ENCODE measurements at places on chromosomes 12 and 14.
A peak's percentile ranks its signal among the peaks of the same experiment; 100 is the strongest.

GRCh38 chr14:105256292-105256960 is 8.1 kb downstream of the BTBD6 start:
- no peak for DNase-seq

DNA sequence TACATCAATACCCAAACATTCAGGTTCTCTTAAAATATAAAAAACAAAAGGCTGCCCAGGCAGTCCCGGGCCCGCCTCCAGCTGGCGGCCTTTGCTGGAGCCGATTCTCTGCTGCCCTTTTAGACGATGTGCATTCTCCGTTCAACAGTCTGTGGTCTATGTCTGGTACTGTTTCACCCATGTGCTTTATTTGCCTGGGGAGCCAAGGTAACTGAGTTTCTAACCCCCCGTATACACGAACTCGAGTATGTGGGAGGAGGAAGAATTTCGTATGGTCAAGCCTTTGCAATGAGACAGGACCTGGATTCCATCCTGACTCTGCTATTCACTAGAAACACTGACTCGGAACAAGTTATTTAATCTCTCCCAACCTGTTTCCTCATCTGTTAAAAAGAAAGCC is 54.1 kb upstream of the GPR68 start:
- no peak for DNase-seq

DNA sequence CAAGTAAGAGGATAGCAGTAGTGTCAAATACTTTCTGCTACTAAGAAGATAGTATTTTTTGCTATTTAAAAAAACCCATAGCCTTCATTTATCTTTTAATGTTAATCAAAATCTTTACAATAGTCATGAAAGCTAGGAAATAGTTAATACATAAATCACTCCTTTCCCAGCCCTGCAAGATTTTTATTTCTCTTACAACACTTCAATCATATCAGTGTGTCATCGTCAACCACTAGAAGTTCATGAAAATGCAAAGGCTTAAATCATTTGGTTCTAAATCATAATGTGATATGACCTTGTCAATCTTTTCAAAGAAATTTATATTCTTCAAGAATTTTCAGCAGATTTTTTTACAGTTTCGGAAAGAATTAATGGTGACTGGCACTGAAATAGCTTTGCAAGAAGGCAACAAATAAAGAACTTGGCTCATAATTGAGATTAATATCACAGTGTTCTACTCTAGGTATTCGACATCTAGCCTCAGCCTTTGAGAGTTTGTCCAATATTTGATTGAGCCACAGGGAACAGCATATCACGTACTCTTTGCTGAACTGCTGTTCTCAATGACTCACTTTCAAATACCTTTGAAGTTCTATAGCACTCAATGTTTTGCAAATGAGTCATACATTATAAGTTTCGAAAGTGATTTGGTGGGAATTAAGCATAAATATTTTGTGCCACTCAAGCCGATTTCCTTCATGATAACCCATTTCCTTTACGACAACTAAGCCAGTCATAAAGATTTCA is 384.0 kb upstream of the FOXG1 start:
- no peak for DNase-seq

GRCh38 chr12:53048033-53048779 is 1.7 kb upstream of the TNS2 start:
- no peak for DNase-seq

GRCh38 chr12:67484791-67485480 is 163.6 kb upstream of the DYRK2 start:
- DNase-seq = no peak

DNA sequence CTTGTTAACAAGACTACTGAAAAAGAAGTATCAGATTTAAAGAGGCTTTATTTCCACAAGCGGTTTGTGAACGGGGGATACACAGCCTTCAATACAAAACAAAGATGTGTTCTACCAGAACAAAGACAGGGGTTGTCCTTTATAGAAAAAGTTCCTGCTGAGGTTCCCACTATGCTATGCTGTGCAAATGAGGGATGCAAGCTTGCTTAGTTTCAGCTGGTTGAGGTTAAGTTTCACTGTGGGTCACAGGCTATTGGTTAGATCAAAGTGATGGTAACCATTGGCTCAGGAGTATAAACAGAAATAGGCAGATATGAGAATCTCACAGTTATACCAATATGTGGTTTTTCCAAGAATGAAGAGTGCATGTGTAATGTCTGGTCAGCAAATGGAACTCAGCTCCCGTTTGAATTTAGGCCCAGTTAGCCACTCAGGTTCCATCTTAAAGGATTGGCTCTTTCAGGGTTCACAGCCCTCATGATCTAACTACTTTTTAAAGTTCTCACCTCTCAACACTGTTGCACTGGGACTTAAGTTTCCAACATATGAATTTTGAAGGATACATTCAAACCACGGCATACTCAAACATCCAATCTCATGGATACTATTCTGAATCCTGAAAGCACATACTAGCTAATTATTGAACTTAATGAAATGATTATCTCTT is 215.4 kb upstream of the DCN start:
- no peak for DNase-seq

GRCh38 chr12:117882181-117882580 is 86.6 kb downstream of the KSR2 start:
- no peak for DNase-seq

DNA sequence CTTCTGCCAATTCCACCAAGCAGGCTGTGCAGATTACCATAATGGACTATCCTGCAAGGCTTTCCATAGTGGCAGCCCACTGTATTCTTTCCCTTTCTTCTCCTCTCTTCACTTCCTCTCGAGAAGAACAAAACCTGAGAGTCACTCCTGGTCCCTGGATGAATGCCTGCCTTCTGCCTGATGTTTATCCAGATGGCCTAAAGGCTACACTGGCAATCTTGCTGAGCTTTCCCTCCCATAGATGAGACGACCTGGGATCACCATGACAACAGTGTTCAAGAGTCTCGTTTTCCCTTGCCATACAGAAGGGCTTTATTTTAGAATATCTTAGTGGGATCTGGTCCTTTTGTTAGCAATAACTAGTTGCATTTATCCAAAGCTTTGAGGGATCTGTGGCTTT is 142.3 kb downstream of the RTN1 start:
- DNase-seq = no peak

DNA sequence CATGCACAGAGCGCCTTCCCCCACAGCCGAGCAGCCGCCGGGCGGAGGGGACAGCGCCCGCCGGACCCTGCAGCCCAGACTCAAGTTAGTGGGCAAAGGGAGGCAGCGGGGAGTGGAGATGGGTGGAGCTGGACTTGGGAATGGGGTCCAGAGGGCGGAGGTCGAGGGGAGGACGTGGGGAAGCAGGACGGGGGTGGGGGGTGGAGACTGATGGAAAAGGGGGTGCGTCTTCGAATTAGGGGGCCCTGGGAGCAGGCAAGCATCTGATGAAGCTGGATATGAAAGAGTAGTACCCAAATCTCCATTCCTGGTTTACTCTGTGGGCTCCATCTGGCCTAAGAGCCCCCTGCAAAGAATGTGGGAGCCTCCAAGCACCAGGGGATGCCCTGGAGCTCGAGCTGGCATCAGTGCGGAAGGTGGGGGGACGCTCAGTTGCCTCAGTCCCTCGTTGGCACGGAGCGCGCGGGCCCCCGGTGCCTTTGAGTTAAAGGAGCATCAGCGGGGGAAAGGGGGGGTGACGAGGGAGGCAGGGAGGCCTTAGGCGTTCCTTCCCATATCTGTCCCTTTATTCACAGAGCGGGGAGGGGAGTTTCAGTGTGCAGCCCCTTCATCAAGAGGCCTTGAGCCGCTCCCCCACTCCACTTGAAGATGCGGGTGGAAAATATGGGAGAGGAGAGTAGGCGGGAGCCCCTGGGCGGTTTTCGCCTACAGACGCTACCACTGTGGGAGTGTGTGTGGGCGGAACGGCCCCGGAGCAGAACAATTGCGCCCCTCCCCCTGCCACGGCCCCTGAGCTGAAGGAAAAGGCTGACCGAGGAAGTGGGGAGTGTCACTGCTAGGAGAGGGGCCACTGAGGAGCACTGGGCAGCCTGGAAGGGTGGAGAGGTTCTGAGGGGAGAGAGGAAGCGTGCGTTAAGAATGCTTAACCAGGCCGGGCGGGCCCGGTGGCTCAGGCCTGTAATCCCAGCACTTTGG is 644 bp downstream of the NAB2 start:
- DNase-seq = peak; percentile 35

GRCh38 chr12:128664501-128664900 is 159.3 kb downstream of the SLC15A4 start:
- no peak for DNase-seq

DNA sequence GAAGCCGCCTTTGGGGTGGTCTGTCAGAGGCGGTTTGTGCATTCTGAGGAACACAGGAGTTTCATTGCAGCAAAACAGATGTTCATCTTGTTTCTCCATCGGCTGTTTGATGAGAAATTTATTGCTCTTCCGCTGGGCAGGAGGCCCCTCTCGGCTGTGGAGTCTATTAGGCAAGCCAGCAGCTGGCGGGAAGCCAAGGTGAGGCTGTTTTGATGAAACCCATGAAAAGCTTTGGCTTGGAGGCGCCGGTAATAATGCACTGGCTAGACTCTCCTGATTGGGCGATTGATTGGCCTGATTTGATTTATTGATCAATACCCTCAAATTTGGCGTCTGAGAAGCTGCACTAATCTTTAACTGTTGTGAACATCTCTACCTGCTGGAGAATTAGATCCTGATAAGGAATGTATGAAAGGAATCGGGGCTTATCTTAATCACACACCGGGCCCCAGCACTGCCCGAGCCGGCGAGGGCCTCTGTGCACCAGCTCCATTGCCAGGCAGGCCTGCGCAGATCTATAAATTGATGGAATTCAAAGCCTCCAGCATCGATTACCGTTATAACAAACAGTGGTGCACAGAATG is 187.7 kb downstream of the PHETA1 start:
- no peak for DNase-seq

DNA sequence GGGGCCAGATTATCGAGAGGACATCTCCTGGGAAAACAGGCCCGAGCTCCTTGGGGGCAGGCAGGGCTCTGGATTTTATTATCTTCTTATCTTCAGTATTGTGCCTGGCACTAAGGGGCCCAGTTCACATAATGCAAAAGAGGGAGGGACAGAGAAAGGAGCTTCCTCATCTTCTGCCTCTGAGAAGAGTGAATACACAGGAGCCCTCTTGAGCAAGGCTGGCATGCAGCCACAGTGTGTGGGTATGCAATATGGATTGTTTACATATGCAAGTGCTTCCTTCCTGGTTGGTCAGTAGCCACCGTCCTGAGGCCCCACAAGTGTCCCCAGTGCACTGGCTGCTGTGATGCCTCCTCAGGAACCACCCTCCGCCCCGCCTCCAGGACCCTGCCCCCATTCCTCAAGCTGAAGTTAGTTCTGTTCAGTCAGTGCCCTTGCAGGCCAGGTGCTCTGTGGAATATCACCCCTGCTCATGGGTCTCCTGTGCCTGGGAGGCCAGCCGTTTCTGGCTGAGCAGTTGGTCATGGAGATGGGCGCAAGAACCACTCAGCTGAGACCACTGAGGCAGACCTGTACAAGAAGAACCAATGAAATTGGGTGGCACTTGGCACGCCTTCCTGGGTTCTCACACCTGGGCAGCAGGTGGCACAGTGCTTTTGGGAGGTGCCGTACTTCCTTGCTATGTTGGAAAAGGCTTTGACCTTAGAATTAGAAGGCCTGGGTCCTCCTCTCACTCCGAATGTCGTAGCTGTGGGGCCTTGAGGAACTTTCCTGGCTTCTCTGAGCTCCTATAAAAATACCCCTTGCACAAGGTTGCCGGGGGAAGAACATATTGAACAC is 35.1 kb upstream of the ACTN1 start:
- peak; percentile 6 for DNase-seq

DNA sequence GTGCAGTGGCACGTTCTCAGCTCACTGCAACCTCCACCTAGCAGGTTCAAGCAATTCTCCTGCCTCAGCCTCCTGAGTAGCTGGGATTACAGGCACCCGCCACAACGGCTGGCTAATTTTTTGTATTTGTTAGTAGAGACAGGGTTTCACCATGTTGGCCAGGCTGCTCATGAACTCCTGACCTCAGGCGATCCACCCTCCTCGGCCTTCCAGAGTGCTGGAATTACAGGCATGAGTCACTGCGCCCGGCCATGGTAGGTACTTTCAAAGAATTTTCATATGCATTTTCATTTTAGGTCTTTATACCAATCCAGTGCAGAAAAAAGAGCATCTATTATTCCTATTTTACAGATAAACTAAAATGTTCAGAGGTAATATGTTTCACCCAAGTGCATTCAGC is 411.3 kb upstream of the USP15 start:
- no peak for DNase-seq

- no peak for DNase-seq
These were observed 263.8 kb downstream of the DIO2 start for GRCh38 chr14:79947440-79948054.

DNA sequence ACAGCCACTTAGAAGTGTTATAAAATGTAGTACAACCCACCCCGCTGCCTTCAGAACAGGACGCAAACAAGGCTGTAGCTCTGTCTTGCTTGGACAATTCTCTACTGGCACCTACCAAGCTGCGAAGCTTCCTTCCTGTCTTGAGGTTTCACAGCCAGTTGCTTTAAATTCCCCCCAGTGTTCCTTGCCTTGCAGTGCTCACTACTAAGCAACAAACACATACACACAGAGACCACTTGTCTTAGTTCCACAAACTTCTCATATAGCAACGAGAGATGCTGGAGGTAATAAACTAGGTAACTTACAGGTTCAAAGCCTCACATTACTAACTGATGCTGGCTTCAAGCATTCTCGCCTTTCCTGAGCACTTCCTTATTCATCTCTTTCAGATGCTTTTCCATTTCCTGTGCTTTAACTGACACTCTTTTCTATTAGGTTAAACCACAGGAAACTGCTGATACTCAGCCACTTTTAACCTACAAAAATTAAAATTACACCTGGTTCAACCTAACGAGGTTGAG is 91.5 kb upstream of the PTGDR start:
- DNase-seq = peak; percentile 74

GRCh38 chr12:121248622-121249021 is 38.7 kb downstream of the P2RX4 start:
- peak; percentile 24 for DNase-seq

- no peak for DNase-seq
These were observed 59.6 kb downstream of the NELL2 start for GRCh38 chr12:44816446-44817017.

- DNase-seq = no peak
These were observed 236.4 kb downstream of the PAWR start for GRCh38 chr12:79454338-79454843.

- no peak for DNase-seq
These were observed 115.3 kb downstream of the IPO8 start for GRCh38 chr12:30580344-30580743.

DNA sequence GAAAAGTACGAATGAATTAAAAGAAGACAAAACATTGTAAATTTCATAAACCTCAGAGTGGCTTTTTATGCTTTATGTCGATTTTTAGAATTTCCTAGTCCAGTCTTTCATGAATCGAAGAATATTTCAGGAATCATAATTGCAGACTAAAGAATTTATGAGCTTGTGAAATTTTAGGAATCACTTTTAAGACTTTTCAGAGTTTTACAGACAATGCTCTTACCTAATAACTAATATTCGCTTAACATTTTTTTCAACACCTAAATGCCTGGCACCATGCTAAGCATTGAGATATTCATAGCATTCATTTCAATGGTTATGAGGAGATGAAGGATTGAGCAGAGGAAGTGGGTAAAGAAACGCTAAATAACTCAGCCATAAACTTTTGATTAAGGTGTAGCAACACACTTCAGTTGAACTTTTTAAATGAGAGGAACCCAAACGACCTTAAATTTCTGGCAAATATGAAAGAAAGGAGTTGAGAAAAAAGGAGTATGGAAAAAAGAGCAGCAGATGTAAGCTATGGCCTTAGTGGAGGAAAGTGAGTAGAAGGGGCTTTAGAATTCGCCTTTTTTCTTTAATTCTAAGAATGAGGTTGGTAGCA is 739 bp upstream of the USP44 start:
- DNase-seq = no peak

- no peak for DNase-seq
These were observed 303.9 kb downstream of the CACNA1C start for GRCh38 chr12:2356601-2357125.

- no peak for DNase-seq
These were observed 78.1 kb upstream of the GPR68 start for GRCh38 chr14:91322623-91323022.
